Nucleus accumbens (tissue), 56 donors: ENCODE measurements at places on chromosomes 2 and 18.
A peak's percentile ranks its signal among the peaks of the same experiment; 100 is the strongest.

DNA sequence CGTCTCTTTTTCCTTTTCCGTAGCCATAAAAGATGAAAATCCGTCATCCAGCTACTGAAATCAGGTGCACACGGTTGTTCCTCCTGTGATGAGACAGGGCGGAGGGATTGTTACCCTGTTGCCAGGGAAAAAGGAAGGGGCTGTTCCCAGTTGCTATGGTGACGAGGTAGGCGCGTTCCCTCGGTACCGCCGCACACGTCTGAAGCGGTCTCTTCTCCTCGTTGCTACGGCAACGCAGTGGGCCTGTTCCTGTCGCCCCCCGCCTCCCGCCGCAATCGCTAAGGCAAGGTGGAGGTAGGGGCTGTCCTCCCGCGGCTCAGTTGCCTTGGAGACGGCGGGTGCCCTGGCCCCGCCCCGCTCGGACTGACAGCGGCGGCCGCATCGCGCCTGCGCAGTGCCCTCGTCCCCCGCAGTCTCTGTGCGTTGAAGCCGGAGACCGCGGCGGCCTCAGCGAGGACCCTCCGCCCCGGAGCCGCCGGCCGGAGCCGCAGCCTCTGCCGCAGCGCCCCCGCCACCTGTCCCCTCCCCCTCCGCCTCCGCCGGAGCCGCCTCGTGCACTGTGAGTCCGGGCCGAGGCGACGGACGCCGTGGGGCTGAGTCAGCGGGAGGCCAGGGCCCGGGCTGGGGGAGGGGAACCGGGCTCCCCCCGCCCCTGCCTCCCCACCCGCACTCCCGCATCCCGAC lies at the start of gene MAPRE3:
TSS of gene MAPRE3 (plus strand) at position 394 of the 684 bp plus-strand sequence. CDS start 51,582 bp downstream, outside the sequence.
- peak; percentile 81 for DNase-seq

- DNase-seq: peak; percentile 59
Measured at GRCh38 chr2:74003494-74004211, 18.9 kb downstream of the TET3 start.

- no peak for DNase-seq
Measured at GRCh38 chr18:75745147-75745546, 317.6 kb upstream of the SMIM21 start.

DNA sequence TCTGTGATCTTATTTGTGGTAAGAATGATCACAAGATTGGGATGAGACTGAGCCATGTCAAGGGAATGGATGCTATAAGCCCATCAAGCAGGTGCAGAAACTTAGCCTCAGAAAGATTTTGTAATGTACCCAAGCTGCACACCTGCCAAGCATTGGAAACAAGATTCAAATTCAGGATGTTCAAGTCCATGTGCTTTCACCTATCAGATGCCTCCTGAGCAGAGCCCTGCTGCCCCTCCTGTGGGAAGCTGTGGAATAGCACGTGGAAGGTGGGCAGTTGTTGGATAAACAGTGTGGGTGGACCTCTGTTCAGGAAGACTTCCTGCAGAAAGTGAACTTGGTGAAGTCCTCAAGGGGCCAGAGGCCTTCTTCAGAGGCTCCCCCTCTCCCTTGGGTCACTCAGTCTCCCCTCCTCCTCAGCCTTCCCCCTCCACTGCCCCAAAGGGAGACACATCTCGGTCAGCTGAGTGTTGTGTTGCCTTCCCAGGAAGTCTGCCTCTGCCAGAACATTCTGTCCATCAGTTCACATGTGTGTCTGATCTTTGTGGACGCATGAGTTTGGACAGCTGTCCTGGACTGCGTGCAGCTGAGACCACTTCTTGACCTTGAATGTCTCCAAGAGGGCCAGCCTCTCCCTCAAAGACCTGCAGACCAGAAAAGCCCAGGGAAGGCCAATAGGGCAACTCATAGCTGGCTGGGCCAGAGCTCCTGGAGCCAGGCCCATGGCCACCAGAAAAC lies 186.1 kb downstream of the INHBB start:
- no peak for DNase-seq

GRCh38 chr2:54570925-54571694 lies 115.0 kb downstream of the SPTBN1 start:
- no peak for DNase-seq

GRCh38 chr2:124131276-124131675 lies 106.2 kb downstream of the CNTNAP5 start:
- no peak for DNase-seq

- no peak for DNase-seq
Measured at GRCh38 chr2:112065486-112065885, 10.4 kb downstream of the TMEM87B start.

DNA sequence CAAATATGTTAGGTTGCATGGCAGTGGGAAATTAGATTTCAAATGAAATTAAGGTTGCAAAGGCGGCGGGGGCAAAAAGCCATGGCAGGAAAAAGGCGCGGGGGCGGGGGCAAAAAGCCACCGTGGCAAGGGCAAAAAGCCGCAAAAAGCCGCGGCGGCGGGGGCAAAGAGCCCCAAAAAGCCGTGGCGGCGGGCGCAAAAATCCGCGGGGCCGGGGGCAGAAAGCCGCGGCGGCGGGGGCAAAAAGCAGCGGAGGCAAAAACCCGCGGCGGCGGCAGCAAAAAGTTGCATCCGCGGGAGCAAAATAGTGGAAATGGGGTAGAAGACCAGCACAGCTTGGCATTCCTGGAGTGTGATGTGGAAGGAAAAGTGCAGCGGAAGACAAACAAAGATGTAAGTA lies 417.1 kb downstream of the ANKRD30B start:
- DNase-seq: no peak

- no peak for DNase-seq
Measured at GRCh38 chr18:10755855-10756254, 230.0 kb downstream of the NAPG start.

DNA sequence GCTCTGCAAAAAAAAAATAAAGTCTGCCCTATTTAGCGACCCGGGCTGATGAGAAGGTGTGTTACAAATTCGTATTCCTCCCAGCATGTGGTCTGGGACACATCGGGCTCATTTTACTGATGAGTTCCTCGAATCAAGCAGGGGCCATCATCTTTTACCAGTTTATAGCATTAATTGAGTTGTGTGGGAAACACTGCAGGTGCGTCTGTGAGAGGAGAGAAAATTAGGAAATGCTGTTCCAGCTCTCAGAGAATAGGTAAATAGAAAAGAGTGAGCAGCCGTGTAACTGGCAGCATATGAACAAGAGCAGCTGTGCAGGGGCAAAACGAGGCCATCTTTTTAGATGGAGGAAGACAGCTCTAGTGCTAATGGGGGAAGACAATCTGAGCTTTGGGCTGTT lies 216.7 kb downstream of the SETBP1 start:
- DNase-seq: no peak

GRCh38 chr2:128603411-128603924 lies 284.8 kb upstream of the HS6ST1 start:
- no peak for DNase-seq

DNA sequence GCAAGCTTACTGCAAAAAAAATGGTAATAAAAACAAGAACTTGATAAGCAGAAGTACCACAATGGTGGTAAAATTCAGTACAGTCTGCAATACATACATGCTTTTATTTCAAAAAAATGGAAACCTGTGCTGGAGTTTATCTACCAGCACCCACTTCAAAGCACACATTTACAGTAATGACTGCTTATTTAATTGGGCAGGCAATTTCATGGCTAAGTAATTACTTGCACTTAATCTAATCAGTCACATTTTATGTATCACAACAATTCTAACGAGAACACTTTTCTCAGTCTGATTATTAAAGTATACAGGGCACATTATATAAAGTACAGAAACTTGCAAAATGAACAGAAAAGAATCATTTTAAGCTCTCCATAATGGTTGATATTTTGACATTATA lies 5.2 kb downstream of the APCDD1 start:
- DNase-seq: no peak

GRCh38 chr2:50143822-50144575 lies 887.9 kb downstream of the NRXN1 start:
- no peak for DNase-seq

DNA sequence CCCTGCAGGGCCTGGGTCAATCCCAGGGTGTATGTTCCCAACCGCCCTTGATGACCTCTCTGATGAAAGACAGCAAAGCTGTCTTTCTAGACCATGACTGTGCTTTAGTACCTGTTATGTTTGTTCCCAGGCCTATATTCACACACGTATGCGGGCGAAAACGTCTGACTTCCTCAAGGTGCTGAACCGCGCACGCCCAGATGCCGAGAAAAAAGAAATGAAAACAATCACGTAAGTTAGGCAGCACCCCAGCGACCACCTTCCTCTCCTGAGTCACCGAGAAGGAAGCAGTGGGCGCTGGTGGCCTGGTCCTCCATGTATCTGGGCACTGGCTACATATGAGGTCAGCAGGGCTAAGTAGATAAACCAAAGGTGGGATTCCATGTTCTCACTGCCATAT lies 11.1 kb upstream of the GPBAR1 start:
- DNase-seq: no peak

DNA sequence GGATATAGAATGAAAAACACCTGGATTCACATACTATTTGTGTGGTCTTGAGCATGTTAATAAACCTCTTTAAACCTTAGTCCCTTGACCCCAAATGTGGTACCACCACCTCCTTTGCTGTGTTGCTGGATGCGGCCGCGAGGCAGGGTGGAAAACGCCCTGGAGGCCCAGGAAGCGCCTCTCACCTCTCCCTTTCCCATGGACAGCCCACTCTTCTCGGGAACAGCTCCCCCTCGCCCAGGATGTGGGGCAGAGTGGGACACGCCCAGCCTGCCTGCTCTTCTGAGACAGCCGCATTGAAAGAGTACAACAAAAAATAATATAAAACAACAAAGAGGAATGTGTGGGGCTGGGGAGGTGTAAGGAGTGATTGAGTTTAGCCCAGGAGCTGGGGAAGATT lies 549.0 kb upstream of the ID2 start:
- DNase-seq: no peak

GRCh38 chr2:225602205-225602604 lies 202.7 kb downstream of the NYAP2 start:
- no peak for DNase-seq

DNA sequence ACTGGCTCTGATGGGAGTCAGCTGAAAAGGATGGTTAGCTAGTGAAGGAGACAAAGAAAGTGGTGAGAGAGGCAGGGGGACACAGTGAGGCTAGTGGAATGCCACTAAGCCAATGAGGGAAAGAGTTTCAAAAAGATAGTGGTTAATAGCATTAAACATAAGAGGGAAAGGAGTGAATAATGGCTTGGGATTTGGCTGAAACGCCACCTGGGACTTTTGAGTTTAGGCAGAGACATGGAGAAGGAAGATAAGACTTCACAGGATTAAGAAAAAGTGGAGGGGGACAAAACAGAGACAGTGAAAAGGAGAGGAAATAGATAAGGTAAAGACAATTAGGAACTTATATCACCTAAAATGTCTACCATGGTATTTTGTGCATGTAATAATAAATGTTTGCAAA lies 6.9 kb downstream of the CD28 start:
- no peak for DNase-seq

DNA sequence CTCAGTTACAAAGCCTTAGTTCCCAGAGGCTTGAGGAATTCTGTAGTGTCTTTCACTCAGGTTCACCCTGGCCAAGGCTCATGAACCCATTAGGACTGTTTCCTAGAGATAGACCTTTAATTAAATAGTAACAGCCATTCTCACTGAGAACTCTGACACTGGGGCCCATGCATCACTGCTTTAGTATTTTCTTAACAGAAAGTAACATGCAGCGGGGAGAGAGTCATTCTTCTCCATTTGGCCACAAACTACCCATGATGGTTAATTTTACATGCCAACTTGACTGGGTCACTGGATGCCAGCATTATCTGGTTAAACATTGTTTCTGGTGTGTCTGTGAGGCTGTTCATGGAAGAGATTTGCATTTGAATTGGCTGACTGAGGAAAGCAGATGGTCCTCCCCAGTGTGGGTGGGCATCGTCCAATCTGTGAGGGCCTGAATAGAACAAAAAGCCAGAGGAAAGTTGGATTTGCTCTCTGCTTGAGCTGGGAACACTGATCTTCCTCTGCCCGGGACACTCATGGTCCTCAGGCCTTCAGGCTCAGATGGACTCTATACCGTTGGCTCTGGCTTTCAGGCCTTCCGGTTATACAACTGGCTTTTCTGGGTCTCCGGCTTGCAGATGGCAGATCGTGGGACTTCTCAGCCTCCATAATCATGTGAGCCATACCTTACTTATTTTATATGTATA lies 5.6 kb upstream of the CPLX4 start:
- no peak for DNase-seq

DNA sequence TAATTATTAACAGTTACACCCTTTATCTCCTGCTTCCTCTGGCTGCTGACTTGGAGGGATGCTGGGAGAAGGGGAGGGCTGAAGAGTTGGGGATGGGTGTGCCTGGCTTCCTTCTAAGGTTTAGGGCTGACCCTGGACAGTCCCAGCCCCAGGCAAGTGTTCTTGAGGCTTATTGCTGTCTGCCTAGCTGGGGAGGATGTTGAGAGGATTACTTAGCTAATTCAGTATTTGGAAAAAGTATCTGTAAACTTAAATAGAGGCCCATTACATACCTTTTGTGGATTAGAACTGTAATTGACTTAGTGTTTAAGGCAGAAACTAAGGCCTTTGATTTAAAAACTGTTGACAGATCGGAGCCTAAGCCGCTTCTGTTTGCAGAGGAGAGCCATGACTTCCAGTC lies 67.6 kb downstream of the AGAP1 start:
- no peak for DNase-seq

DNA sequence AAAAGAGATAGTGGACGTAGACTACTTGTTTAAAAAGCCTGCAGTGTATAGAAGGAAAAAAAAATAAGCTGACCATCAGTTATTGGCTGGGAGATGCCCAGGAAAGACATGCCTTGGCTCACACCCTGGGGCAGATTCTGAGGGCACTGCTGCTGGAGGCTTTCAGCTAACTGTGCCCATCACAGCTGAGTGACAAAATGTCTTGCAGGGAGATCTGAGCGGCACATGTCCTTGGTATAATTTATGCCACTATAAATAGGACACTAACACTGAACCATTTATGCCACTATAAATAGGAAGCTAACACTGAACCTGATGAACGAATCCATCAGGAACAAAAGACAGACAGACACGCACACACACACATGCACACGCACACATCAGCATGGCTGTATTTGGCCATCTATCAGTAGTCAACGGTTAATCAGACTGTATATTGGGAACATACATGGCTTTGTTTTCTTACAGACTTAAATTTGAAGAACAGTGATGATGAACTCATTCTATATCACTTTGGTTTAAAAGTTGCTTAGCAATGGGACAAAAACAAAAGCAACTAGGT lies 68.2 kb upstream of the NOSTRIN start:
- DNase-seq: no peak

- no peak for DNase-seq
Measured at GRCh38 chr2:190123956-190124355, 61.4 kb upstream of the MSTN start.

DNA sequence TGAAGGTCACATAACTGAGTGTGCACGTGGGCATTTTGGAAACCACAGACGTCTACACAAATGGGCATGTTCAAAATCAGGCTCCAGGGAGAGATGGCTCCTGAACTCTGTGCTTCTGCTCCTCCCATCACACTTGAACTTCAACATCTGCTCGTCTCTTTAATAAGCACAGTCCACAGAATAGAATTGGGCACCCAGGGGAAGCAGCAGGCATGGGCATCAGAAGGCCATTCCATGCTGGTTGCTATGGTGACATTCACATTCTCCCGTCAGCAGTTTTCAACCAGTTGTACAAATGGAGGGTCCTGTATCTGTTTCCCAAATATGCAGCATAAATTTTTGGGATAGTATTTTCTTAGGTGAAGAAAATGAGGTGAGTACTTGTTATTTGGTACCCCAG lies 183.7 kb upstream of the COPS8 start:
- no peak for DNase-seq
